ENCODE measurements at places on chromosomes 12 and 14.
A peak's percentile ranks its signal among the peaks of the same experiment; 100 is the strongest.

GRCh38 chr14:96390965-96391292 is 999 bp upstream of the AK7 start:
- DNase-seq = no peak

DNA sequence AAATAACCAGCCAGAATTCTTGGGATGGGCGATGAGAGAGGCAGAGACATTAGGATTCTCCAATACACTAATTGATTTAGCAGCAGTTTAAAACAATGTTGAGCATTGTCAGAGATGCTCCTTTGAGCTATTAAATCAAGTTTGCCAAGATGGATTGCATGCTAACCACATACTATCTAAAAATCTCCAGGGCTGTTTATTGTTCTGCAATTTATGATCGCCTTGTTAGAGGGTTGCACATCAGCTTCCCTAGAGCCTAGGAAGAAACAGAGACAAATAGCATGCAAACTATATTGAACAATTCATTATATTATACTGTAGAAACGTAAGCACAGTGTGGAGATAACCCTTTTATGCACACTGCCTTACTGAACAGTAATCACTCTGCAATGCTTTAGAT is 599.9 kb downstream of the SOX5 start:
- DNase-seq = no peak

DNA sequence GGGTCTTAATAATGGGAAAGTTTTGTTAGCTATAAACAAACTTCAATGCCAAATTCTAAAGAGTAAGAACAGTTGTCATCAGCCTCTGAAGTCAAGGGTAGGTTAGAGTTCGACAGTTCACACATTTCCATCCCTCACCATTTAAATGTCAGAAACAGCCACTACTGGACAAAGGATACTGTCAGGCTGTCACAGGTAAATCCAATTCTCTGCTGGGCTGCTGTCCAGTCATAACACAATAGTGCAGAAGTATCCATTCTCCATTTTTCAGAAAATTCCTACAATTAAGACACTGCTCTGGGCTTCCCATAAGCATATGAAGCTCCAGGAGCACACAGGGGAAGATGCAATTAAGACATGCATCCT is 221.4 kb downstream of the RPS29 start:
- no peak for DNase-seq

DNA sequence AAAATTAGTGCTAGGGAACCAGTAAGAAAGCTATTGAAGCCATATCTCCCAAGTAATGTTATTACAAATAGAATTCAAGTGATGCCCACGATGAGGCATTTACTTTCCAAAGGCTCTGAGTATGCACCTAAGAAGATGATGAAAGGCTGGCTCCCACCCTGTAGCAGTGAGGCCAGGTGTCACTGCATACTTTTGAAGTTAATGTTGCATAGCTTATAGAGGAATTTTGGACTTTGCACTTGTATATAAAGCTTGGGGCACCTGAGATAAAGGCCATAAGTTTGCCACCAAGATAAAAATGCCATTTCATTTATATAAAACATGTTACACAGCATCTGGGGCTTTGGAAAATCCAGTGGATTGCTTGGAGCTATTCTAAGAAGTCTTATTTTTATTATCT is 96.2 kb downstream of the PTPRB start:
- DNase-seq = no peak

DNA sequence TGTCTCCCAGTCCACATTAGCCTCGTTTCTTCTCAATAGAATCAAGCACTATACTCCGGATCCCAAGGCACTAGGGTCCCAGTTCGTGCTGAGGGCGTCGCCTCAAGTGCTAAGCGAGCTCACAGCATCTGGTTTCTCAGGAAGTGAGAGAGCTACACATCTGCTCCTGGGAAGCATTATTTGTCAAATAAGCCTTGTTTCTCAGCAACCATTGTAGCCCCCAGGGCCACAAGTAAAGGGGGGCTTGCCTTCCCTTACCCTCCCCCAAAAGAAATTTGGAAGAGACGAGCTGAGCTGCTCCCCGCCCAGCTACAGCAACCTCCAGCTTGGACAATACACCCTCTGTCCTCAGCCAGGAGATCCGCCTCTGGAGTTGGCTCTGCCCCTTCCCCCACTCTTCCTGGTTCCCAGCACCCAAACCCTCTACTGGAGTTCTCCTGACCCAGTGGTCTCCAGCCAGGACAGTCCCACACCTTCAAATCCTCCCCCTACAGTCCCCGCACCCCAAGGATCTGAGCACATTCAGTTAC is 5.7 kb upstream of the TNS2 start:
- DNase-seq = no peak

- no peak for DNase-seq
These were observed 242.3 kb downstream of the SUDS3 start for GRCh38 chr12:118618695-118619094.

- DNase-seq = no peak
These were observed 111.6 kb downstream of the BTG1 start for GRCh38 chr12:92034083-92034482.

GRCh38 chr14:57686304-57686703 is 179.6 kb downstream of the SLC35F4 start:
- no peak for DNase-seq

- DNase-seq = peak; percentile 27
These were observed 299.7 kb upstream of the FBXO33 start for GRCh38 chr14:39731912-39732311.

GRCh38 chr12:70964867-70965510 is 44.5 kb upstream of the PTPRR start:
- no peak for DNase-seq

- DNase-seq = no peak
These were observed 569.1 kb upstream of the TBX3 start for GRCh38 chr12:115253049-115253448.

- DNase-seq = no peak
These were observed 20.2 kb downstream of the TNFAIP2 start for GRCh38 chr14:103143506-103143905.

DNA sequence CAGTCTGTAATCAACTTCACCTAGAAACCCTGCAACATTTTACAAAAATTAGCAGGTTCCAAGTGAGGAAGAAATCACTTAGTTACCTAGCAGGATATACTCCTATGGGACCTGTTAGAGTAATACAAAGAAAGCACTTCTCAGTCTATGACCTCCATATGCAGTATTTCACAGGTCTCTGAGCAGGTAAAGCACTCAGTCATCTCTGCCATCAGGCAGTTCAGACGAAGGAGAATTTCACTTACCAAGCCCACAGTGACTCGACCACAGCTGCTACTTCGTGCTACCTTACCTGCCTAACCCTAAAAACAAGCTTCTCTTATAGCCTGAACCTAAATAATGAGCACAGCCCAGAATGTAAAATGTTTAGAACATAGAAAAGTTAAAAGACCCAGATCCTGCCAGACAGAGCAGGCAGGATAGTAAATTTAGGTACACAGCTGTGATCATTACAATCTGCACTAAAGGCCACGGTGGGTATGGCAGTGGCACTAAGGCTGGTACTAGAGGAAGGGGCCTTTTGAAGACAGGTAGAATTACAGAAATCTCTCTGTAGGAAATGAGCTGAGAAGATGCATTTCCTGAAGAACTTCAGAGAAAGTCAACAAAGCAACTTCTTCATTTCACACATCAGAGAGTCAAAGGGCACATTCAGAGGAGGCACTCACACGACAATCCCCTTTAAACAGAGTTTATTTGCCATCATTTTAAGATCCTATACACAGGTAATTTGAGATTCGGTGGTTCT is 35.7 kb downstream of the DCAF5 start:
- no peak for DNase-seq

DNA sequence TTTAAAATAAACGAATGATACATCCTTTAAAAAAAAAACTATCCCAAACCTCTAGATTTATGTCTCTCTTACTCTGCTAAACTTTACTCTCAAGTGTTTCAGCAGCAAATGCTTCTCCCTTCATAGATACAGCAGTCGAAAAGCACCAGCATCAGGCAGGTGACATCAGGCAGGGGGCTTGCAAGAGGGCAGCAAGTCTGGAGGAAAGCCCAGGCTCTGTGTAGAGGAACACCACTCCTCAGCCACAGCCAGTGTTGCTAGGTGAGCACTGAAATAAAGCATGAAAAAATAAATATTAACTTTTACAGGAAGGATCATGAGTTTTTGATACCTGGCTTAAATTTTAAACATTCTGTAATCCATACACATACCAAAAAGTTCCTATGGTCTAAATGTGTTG is 419.4 kb downstream of the GALC start:
- DNase-seq = no peak

DNA sequence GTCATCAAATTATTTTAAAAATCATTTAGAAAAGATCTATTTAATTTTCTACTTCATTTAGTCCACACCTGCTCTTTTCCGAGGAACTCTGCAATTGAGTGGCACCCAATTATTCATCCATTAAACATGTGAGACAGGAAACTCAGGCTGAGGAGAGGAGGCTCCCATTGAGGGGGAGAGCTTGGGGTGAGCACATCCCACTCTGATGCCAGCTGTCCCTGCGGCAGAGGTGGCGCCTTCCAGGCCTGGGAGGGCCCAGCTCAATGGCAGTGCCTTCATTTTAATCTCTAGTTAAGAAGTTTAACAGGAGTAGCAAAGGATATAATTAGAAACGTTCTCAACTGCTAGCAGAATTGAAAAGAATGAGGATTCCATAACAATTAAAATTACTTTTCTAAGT is 92.0 kb downstream of the ITPR2 start:
- no peak for DNase-seq

GRCh38 chr14:98894600-98894999 is 377.4 kb downstream of the BCL11B start:
- no peak for DNase-seq

DNA sequence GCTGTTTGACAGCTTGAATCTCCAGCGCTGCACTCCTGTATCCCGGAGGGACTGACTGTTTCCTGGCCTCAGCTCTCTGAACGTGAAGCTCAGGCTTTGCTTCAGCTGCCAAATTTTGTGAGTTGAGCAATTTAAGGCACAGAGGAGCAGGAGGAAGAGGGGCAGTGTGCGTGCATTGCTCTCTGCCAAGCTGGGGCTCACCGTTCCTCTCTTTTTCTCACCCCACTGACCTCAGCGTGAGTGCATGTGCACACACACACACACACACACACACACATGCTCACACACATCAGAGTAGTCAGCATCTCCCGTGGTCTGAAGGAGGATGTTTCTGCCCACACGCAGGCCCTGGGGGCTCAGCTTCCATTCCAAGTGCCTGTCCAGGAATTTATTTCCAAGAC is 27.8 kb upstream of the BDKRB2 start:
- DNase-seq = no peak

DNA sequence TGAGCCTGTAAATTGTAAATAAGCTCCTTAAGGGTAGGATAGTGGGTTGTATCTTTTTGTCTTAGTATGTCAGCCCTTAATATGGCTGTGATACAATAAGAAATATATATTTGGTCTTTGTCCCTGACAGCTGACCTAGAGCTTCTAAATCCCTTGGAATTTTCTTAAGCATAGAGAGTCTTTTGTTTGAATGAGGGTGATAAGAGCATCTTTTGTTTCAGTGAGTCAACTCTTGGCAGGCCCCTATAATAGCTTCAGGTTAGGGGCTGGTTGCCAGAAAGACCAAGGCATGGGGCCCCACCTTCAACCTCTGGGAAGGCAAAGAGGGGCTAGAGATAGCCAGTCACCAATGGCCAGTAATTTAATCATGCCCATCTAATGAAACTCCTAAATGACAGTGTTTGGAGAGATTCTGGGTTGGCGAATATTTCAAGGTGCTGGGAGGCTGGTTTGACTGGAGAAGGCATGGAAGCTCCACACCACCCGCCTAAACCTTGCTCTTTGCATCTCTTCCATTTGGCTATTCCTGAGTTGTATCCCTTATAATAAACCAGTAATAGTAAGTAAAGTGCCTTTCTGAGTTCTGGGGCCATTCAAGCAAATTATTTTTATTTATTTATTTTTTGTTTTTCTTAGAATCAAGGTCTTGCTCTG is 10.5 kb downstream of the PALS1 start:
- DNase-seq = no peak

DNA sequence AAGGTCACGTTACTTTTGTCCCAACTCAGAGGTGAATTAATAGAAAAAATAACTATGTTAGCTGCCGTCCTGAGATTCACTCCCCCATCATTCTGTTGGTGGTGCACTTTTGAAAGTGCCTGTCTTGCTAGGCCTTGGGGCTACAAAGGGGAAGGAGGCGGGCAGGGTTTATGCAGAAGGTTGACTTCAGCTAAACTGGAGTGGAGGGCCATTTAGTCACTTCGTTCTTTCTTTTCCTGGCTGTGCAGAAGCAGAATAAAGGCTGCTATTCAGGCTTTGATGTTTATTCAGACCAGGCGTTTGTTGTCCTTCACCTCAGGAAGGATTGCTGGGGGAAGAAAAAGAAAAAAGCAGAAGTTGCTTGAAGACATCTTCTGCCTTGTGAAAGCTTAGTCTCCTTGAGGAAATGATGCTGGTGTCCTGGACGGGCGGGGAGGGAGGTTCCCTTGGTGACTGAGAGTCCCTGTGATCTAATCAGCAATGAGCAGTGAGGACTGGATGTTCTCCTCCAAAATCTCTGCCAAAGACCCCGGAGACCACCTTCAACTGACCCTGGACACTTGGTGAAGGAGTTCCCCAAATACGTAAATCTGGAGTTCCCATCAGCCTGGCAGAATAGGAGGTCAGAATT is 4.0 kb downstream of the GLT1D1 start:
- DNase-seq = no peak

DNA sequence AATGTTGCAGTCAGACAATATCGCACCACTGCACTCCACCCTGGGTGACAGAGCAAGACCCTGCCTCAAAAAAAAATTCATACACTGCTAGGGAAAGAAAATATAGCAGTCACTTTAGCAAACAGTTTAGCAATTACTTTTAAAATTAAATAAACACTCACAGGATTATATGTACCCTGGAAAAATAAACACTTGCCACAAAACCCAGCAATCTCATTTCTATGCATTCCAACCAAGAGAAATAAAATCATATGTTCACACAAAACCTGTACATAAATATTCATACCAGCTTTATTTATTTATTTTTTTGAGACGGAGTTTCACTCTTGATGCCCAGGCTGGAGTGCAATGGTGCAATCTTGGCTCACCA is 20.2 kb downstream of the ATXN2 start:
- DNase-seq = no peak
